ENCODE measurements at places on chromosomes 3 and 15.

GRCh38 chr3:28243424-28244106 lies 2.1 kb downstream of the CMC1 start:
- no peak for DNase-seq

DNA sequence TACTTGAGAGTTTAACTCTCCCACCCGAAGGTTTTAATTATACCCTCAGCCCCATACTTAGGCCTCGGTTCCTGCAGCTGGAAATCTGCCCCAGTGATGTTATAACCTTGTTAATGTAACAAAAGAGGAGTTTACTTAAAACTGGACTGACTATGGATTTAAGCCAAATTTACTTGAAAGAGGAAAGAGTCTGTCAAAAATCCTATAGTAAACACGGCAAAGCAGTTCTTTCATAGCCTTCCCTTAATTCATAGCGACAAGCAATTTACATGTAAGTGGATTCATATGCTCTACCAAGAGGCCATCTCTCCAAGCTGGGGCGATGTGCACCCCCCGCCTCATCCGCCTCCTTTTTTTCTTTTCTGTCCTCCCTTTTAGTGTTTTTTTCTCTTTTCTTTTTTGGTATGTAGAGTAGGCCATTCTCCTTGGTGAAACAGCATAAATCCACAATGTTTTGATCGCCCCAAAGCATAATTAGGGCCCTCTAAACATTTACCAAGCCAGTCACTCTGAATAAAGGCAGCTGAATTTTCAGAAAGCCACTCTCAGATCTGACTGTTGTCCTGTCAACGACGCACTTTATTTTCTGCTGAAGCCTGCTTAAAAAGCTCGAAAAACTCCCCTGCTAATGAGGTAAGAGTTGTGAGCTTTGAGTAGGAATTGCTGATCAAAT lies 373.1 kb upstream of the WNT5A start:
- DNase-seq = no peak

GRCh38 chr3:61162965-61163364 lies 88.3 kb downstream of the FHIT start:
- no peak for DNase-seq

GRCh38 chr3:48859206-48859605 lies 11.5 kb upstream of the PRKAR2A start:
- no peak for DNase-seq

DNA sequence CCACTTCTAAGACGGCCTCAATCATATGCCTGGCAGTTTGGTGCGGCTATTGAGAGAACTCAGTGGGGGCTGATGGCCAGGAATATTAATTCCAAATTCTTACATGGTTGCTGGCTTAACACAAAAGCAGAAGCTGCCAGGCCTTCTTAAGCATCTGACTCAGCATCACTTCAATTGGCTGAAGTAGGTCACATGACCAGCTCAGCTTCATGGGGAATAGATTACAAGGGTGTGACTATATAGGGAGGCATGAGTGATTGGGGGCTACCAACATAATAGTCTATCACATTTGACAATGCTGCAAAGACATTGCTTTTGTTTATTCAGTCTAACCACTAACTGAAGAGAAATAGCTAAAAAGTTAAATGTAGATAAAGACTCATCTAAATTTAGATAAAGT lies 101.6 kb upstream of the ANKRD28 start:
- no peak for DNase-seq

GRCh38 chr15:39511000-39511915 lies 69.6 kb upstream of the THBS1 start:
- DNase-seq = no peak

GRCh38 chr3:11450015-11450414 lies 177.8 kb downstream of the ATG7 start:
- DNase-seq = no peak

GRCh38 chr3:101634591-101635196 lies 42.2 kb downstream of the ZBTB11 start:
- no peak for DNase-seq

DNA sequence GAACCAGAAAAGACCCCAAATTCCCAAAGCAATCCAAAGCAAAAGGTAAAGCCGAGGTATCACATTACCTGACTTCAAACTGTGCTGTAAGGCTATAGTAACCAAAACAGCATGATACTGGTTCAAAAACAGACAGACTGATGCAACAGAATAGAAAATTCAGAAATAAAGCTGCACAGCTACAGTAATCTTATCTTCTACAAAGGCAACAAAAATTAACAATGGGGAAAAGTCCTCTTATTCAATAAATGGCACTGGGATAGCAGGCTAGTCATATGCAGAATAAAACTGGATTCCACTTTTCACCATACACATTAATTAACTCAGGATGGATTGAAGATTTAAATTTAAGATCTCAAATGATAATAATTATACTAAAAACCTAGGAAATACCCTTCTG lies 392.6 kb upstream of the CBLB start:
- DNase-seq = no peak

DNA sequence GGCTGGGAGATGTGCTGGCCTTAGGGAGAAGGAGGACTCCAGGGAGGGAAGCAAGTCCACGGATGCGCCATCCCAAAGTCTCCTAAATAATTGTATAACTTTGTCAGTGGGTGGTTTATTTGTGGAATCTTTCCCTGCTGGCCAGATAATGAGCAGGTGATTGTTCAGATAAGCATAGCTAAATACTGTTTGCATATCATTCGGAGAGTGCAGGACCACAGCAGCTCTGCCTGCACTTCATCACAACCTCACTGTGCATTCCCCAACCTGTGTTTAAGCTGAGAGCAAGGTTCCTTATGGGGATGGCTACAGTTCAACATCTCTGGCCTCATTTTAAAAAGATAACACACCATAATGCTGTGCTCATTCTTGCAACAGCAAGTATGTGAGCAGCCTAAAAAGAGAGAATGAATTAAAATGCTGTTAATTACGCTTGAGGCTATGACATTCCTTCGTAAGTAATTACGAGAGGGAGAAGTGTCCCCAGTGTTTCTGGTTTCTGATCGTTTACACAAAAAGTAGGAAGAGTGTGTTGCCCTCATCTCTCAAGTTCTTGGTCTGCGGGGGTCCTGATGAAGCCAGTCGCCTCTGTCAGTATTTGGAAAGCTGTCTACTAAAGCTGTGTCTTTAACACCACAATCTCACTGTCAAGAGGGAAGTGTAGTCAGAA lies 272.0 kb upstream of the RORA start:
- DNase-seq = no peak

GRCh38 chr15:67107014-67107812 lies 41.8 kb downstream of the SMAD3 start:
- no peak for DNase-seq

DNA sequence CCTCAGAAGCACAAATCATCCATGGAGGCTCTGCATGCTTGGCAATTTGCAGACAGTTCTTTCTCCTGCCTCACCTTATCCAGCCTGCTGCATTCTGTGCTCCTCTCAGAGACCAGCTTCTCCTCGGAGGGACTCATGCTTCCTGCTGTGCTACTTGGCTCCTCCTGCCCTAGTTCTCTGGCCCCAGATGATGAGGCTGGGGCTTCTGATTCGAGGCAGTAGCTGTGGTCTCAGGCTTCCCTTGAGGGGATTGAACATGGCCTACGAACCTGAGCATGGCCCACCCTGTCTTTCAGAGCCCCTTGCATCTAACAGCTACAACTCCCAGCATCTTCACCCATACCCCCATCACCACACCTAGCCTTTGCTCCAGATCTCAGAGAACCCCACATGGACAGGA lies 6.7 kb downstream of the VIPR1 start:
- no peak for DNase-seq

DNA sequence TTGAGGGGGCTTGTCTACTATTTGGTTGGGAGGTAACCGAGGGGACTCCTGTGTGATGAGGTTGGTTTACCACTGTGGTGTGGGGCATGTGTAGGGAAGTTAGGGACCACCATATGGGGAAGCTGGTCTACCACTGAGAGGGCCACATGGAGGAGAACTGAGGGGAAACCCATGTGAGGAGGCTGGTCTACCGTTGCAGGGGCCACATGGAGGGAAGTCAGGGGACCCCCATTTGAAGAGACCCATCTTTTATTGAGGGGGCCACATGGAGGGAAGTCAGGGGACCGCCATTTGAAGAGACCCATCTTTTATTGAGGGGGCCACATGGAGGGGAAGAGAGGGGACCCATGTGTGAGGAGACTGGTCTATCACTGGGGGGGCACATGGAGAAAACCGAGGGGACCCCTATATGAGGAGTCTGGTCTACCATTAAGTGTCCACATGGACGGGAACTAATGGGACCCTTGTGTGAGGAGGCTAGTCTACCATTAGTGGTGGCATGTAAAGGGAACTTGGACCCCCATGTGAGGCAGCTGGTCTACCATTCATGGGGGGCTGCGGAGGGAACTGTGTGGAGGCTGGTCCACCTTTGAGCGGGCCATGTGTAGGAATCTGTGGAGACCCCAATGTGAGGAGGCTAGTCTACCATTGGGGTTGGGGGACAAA lies 165.5 kb downstream of the FBLN2 start:
- no peak for DNase-seq

DNA sequence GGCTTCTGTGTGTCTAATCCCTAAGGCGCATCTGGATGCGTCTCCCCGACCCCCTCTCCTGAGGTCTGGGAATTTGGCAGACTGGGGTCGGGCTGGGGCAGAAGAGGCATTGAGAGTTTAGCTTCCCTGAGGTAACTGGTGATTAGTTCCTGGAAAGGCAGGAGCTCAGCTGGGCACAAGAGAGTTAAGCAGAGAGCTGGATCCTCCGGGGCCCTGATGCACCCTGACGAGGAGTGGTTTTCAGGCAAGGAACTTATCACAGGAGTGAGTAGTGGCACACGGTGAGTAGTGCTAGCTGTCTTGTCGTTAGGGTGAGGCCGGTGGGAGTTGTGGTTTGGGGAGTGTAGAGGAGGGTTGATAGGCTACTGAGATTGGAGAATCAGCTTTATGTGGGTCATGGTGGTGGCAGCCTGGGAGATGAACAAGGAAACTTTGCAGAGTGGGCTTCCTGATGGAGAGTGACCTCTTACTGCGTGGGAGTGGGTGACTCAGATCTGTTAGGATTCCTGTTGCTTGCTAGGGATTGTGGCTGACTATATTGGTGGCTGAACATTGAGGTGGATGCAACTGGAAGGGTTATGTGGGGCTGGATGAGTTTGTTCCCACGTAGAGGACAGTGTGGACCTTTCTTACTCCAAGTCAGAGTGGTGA lies 897 bp downstream of the RAD54L2 start:
- DNase-seq = no peak

DNA sequence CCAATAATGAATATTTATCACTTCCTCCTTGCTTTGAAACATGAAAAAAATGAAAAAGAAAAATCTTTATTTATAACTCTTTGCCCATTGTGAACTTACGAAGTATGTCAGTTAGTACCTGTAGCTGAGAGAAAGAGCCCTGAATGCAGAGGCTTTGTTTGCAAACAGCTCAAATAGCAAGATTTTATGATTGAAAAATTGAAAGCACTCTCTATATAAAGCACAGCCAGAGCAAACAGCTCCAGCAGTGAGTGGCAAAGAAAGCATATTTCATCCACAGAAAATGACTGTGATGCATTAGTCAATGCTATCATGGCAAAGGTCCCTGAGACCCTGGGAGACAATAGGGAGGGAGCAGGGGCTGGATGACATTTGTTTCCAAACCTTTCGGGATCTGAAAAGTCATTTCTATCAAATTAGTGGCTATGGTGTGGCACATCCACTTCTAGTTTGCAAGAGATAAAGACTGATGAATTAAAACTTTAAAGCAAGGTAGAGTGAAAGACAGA lies 576.1 kb downstream of the OTOL1 start:
- no peak for DNase-seq

- DNase-seq = no peak
These were observed 15.2 kb downstream of the TIPARP start for GRCh38 chr3:156689608-156690007.

- no peak for DNase-seq
These were observed 169.5 kb upstream of the THBS1 start for GRCh38 chr15:39411102-39411989.

- no peak for DNase-seq
These were observed 254.2 kb upstream of the STT3B start for GRCh38 chr3:31278532-31278931.

DNA sequence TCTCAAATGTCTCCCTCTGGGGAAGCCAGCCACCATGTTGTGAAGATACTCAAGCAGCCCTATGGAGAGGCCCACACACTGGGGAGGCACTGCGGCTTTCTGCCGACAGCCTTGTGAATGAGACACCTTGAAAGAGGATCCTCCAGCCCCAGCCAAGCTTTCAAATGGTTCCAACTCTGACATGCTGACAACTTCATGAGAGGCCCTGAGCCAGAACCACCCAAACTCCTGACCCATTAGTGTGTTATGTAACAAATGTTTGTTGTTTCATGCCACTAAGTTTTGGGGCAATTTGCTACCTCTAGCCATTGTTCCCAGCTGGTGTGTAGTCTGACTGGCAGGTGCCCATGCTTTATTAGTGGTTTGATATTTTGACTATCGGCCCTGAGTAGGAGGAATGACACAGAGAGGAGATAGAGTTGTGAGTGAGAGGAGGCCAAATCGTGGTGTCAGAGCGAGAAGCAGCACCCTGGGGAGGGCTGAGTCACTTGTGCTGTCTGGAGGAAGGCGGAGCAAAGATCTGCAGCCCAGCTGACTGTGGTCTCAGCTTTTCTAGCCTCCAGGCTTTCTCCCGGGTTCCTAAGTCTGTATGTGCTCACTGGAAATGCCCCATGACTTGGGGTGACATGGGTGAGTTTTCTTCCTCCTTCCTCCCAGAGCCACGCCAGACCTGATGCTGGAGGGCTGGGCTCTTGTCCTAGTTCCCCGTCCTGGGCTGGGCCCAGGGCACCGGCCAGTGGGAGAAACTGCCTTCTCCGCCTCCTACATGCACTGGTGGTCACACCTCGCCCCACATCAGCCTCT lies 56.7 kb upstream of the BLM start:
- DNase-seq = no peak

DNA sequence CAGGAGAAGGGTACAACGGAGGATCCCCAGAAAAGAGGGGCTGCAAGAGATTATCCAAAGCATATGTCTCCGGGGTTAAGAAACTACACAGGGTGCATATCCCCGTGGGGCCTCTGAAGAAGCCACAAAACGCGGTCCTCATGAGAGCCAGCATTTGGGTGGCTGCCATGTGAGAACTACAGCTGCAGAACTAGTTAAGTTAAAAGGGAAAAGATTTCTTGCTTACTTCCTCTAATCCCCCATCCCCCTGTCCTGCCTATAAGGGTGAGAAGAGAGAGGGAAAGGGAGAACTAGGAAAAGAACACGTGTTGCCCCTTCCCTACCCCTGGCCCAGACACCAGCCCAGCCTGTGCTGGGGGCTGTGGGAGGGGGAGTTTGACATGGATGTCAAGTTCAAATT lies 70.4 kb upstream of the PCSK6 start:
- no peak for DNase-seq
